NB4 (cell line): ENCODE measurements at places on chromosomes 7 and 10.

DNA sequence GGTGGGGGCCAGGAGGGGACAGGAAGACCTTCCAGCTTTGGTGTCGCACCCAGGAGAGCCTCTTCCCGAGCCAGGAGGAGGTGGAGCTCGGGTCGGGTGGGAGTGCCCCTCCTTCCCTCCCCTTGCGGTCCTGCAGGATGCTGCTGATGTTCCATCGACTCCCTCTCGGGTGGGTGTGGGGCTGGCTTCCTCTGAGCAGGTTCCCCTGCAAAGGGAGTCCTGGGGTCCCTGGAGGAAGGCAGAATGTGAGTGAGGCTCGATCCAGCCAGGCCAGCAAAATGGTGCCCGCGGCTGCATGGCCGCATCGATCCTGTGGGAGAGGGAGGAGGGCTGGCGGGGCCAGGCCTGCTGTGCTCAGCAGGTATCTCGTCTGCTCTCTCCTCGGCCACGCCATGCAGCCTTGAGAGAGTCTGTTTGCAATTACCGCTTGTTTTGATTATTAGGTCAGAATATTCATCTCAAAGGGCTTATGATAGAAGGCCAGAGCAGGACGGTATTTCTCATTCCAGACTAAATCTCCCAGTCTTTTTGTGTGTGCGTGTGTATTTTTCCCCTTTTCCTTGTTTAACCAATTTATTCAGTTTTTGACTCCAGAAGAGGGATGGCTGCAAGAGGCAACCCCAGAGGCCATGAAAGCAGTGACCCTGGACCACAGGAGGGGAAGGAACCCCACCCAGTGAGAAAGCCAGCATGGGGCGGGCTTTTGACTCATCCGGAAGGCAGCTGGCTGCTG is 137.3 kb upstream of the ZMIZ1 start:
- DNase-seq: no peak

GRCh38 chr7:134750083-134751062 is 29.1 kb upstream of the CALD1 start:
- DNase-seq: peak; percentile 74

DNA sequence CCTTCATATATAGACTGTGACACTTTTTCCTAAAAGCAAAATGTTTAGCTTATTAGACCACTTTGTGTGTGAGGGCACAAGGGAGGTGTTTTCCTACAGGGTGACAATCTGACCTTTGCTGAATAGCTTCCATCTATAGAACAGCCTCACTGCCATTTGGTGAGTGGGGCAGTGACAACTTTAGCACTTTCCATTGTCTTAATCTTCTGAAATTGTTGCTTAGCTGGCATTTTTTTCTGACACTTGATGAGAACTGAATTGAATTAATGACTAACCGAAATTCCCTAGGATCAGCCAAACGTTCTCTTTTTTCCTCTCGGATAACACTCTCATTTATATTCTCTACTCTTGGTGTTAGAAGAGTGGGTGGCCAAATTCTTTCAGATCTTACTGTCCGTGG is 30.2 kb downstream of the KDM7A start:
- no peak for DNase-seq

- DNase-seq: peak; percentile 94
These were observed 3.7 kb downstream of the ABHD11 start for GRCh38 chr7:73734619-73735527.

- DNase-seq: no peak
These were observed 46.2 kb downstream of the PARP12 start for GRCh38 chr7:140016540-140016939.

GRCh38 chr7:86050918-86051317 is 592.8 kb upstream of the GRM3 start:
- DNase-seq: no peak

- no peak for DNase-seq
These were observed 28.4 kb upstream of the PFKFB3 start for GRCh38 chr10:6174201-6174874.

DNA sequence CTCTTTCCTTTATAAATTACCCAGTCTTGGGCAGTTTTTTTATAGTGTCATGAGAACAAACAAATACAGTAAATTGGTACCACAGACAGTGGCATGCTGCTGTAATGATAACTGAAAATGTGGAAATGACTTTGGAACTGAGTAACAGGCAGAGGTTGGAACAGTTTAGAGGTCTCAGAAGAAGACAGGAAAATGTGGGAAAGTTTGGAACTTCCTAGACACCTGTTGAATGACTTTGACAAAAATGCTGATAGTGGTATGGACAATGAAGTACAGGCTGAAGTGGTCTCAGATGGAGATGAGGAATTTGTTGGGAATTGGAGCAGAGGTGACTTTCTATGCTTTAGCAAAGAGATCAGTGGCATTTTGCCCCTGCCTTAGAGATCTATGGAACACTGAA is 1128.4 kb upstream of the POT1 start:
- no peak for DNase-seq

DNA sequence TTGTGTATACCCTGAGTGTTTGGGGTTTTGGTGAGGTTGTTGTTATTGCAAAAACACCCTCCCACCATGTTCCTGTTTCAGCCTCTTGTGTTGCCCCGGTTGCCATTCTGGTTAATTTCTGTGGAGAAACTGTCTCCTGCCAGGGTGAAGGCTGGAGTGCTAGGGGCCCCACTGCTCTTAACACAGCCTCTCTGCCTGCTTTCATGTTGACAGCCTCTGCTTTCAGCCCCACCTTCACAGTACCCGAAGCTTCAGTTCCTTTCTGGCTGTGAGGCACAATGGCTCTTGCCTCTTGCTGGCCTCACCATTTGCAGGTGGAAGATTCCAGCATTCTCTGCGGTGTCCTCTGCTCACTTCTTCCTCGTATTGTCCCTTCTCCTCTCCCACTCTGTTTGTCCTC is 19.2 kb downstream of the SLC18A2 start:
- peak; percentile 14 for DNase-seq

- no peak for DNase-seq
These were observed 518.5 kb downstream of the GLRX3 start for GRCh38 chr10:130654726-130655125.

DNA sequence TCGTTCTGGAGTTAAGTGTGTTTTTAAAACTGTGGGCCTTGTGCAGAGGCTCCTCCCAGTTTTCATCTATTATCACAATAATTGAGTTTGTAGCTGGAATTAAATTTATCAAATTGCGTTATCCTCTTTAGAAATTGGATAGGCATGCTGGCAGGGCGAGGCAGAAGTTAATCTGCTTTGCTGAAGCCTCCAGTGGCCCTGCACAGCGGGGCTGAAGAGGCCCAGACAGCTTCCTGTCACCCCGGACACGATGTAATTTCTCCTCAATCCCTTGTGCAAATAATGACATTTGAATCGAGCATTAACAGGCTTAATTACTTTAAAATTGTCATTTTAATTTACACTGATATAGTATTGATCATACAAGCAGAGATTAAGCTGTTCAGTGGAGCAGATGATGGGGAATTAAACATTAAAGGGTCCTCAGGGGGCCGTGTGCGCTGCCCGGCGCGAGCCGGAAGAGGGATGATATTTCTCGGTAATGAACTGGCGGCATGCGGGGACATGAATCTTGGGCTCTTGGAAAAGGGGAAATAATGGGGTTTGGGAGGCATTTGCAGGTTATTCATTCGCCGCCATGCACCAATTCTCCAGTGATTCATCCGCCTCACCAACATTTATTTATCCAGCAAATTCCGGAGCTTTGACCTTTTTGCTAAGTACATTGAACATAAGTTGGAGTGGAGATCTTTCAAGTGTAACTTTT is 118.5 kb downstream of the NKX6-2 start:
- DNase-seq: no peak

DNA sequence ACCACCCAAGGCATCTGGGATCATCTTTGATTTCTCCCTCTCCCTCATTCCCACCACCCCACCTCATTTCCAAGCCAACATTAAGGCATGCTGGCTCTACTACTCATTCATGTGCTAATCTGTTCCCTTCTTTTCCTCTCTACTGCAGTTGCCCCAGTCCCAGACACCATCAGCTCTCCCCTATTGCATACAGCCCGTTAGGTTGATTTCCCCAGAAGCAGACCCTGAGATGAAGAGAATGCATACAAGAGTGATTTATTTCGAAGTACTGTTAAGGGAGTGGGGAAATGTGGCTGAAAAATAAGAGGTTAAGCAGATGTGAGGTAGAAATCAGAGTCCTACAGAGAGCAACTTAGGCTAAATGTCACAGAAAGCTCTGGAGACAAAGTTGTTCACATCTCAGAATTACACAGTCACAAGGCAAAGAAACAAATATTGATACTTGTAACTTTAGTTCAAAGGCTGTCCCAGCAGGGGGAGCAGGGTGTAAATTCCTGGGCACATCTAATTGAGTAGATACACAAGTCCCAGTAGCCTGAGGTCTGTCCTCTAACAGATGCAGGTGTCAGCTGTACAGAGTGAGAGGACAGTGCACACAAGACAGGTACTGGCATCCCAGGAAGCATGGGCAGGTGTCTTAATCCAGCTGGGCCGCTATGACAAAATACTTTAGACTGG is 20.9 kb downstream of the AKR1D1 start:
- DNase-seq: peak; percentile 52

GRCh38 chr10:96257944-96258343 is 13.4 kb downstream of the BLNK start:
- DNase-seq: no peak

DNA sequence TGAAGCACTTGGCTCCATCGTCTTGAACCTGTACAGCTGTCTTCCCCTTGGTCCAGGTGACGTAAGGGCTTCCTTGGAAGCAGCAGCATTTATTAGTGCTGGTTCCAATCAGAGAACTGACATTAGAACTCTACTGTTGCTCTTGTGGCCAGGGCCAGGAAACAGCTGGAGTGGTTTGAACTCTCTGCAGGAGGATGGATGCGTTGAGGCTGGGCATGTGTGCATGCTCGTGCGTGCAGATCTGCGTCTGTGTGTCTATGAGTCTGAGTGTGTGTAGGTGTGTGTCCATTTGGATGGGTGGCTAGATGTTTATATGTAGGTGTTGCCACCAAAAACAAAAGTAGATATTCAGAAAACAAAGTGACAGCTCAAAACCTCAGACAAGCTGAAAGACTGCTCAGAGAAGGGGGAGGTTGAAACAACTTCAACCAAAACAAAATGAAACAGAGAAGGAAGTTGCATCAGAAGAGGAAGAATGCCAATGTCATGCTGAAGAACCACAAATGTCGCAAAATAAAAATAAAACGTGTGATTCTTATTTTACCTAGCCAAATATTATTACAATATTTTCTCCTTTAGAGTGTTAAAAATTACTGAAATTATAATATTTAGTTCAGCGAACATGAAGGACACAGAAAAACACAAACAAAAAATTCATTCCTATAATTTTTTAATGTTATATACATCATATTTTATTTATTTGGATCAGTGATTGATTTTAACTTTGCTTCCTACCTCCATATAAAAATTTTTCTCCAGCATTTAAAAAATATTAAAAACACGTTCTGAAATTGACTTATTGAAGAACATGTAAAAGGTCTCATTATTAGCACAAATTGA is 96.1 kb upstream of the MKLN1 start:
- DNase-seq: peak; percentile 91

GRCh38 chr10:87930141-87930540 is 66.7 kb downstream of the PTEN start:
- DNase-seq: no peak

- no peak for DNase-seq
These were observed 73.4 kb downstream of the ALOX5 start for GRCh38 chr10:45447416-45447815.

DNA sequence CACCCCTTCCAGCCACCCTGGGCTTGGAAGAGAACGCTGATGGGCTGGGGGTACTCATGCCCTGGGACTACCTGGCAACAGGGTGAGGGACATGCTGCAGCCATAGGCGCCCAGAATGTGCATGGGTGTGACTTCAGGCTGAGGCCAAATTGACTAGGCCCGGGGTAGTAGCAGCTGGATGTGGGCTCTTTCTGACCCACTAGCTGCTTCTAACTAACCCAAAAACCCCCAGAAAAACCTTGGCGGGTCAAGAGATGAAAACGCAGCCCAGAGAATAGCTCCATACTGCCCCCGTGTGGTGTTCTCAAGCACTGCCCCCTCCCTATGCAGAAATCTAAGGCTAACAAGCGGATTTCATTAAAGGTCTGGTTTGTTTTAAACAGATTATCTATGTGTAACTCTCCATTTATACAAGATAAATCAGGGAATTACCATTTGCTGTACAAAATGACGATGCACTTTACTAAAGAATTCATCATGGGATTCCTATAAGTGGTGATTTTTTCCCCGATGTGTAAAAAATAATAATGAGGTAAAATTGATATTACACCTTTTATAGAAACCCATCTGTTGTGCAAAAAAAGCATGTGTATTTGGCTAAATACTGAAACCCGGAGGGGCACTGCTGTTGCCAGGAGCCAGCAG is 4.2 kb downstream of the SMARCD3 start:
- DNase-seq: peak; percentile 81

DNA sequence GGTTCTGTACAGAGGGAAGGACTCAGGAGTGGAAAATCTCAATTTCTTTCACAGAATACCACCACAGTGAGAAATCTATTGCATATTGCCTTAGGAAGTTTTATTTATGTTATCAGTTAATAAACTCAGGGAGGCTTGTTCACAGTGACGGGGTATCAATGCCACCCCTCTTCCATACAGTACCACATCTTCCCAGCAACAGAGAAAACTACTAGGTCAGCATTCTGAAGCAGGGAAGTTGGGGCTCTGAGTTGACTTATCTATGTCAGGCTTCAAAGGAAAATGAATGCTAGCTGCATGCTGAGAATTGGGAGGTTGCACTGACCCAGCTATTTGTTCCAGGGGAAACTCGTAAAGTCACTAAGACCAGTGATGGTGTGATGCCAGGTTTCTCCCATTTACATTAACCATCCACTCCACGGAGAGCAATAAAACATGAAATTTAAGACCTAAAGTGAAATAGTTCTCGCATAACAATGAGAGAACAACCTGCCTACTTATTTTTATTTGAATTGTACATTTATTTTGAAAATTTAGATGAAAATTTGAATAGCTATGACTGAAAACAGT is 266.7 kb downstream of the RNLS start:
- no peak for DNase-seq

- DNase-seq: no peak
These were observed 32.0 kb downstream of the NPVF start for GRCh38 chr7:25196132-25196896.

DNA sequence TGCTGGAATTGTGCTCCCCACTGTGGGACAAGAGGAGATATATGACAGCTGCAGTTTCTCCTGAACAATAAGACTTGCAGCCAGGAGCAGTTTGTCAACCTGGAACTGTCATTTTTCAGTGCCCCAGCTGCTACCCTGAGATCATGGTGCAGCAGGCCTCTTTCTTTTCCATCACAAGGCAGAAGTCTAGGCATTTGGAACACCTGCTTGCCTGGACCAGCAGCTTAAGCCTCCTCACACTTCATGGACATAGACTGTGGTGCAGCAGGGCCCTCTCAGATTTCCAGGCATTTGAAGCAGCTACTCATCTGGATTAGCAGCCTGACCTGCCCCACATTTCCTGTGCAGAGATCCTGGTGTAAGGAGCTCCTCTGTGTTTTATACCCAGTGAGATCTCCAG is 450.7 kb upstream of the TEX47 start:
- DNase-seq: no peak
